Aorta (tissue), 5 donors: ENCODE measurements at places on chromosomes 5 and 9.

GRCh38 chr5:73883646-73884045 is 257.6 kb downstream of the ARHGEF28 start:
- no peak for DNase-seq

DNA sequence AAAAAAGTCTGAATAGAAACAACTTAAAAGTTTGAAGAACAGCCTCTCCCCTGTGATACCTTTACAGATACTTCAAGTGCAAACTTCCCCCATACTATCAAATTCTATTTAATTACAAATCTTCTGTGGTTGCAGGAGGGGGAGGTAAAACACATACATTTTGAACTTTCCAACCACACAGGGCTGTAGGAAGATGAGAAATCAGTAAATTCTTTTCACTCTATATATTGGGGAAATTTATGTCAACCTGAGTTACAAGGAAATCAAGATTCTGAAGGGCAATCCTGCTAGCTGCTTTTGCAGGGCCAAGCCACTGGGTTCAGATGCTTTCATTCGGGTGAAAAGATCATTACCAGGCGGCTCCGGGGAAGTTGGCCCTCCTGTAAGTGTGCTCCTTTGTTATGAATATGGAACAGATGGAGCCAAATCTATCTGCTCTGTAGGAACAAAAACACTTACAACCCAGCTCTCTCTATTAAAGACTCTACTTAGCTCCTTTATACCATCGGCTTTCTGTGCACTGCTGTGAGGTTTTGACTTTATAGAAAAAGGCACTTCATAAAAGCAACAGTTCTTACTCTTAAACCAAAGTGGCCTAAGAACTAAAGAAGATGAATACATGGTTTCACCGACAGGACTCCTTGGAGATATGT is 269.1 kb downstream of the EFNA5 start:
- no peak for DNase-seq

DNA sequence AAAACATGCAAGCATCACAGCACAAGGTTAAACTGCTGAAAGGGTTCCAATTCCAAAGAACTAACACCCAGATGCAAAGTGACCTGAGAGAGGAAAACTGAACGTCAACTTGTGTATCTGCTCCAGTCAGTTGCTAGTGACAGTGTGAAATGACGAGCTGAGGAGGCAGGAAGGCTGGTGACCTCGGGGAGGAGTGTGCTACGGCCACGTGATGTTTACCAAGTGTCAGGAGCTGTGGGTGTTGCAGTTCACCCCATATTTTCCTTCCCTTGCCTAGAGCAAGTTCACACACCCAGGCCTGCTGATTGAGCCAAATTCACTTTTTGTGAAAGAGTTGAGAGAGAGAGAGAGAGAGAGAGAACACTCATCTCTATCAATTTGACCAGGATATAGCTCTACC is 231.6 kb upstream of the ANKH start:
- DNase-seq: no peak

GRCh38 chr5:138843316-138844124 is 31.6 kb downstream of the LRRTM2 start:
- no peak for DNase-seq

GRCh38 chr9:84597131-84597530 is 72.4 kb upstream of the NTRK2 start:
- DNase-seq: no peak

DNA sequence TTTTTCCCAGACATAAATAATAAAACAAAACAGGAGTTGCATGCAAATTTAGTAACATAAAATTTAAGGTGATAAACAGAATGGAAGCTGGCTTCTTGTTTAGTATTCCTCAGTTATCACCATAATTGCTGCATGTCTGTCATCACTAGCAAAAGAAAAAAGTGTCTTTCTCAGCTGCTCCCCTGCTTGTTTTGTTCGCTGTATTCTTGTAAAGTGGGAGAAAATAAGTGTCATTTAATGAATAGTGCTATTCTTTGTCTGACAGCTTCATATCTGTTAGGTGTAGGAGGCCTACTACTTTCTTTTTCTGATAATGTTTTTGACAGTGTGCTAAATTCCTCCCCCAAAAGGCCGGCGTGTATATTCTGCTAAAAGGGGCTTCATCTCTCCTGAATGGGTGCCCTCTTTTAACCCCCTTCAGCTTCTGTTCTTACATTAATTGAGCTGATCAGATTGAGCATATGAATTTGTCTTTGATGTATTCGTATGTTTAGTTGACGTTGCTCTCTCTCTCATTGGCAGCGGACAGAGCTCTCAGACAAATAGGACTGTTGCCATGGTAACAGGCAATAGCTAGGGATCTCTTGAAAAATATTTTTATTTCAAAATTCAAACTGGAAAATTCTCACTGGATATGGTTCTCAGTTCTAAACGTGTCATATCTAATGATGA is 303.8 kb downstream of the KIAA0825 start:
- DNase-seq: no peak

DNA sequence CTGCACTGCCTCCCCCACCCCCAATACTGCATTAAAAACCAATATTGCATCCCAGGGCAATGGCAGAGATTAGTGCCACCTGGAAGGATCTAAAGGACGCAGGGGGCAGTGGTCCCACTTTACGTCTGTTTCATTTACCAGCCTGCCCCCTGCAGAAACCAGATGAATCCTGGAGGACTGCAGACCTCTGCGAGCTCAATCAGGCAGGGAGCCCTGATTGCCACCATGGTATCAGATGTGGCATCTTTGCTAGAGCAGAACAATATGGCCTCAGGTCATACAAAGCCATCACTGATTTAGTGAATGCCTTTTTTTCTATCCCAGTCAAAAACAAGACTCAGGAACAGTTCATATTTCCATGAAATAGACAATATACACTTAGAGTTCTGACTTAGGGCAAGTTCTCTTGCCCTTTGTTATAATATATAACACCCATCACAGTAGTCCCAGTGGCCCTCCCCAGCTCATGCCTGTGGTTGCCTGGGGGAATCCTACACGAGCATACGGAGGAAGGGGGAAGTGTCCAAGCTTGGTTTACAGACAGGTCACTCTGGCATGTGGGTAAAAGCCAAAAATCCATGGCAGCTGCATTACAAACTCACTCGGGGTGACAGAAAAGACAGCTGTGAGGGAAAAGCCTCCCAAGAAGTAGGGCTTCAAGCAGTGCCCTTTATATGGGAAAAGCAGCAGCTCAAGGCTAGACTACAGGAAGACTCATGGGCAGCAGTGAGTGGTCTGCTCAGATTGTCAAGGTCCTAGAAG is 85.1 kb downstream of the MED27 start:
- no peak for DNase-seq

GRCh38 chr5:113172231-113172826 is 195.7 kb downstream of the DCP2 start:
- no peak for DNase-seq

DNA sequence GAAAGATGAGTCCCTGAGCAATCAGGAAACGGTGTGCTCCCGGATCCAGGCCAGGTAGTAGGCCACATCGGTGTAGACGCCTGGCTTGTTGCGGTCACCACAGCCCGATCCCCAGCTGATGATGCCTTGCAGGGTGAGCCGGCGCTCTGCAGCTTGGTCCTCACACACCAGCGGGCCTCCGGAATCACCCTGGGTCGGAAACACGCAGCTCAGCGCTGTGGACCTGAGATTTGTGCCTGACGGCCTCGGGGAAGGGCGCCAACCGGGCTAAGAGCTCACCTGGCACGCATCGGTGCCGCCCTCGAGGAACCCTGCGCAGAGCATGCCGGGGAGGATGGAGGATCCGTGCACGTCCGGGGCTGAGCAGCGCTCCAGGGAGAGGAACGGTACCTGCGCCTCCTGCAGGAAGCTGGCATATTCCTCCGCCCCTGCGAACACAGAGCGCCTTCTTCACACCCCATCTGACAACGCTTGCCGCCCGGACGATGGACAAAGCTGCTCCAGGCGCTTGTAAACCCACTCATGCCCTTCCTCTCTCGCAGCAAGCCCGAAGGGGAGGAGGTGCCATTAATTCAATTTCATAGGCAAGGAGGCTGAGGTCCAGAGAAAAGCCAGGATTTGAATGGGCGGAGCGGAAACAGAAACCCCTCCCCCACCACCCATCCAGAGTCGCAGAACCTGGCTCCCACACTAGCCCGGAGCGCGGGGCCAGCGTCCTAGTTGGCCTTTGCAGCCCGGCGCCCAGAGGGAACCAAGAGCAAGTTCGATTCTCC is 2.0 kb upstream of the PFN3 start:
- DNase-seq: peak; percentile 55

GRCh38 chr9:33498387-33498786 is 24.7 kb upstream of the NOL6 start:
- no peak for DNase-seq

GRCh38 chr5:71757590-71758543 is 38.8 kb downstream of the CARTPT start:
- DNase-seq: peak; percentile 75

- no peak for DNase-seq
Measured at GRCh38 chr5:114524221-114524620, 162.4 kb downstream of the KCNN2 start.

DNA sequence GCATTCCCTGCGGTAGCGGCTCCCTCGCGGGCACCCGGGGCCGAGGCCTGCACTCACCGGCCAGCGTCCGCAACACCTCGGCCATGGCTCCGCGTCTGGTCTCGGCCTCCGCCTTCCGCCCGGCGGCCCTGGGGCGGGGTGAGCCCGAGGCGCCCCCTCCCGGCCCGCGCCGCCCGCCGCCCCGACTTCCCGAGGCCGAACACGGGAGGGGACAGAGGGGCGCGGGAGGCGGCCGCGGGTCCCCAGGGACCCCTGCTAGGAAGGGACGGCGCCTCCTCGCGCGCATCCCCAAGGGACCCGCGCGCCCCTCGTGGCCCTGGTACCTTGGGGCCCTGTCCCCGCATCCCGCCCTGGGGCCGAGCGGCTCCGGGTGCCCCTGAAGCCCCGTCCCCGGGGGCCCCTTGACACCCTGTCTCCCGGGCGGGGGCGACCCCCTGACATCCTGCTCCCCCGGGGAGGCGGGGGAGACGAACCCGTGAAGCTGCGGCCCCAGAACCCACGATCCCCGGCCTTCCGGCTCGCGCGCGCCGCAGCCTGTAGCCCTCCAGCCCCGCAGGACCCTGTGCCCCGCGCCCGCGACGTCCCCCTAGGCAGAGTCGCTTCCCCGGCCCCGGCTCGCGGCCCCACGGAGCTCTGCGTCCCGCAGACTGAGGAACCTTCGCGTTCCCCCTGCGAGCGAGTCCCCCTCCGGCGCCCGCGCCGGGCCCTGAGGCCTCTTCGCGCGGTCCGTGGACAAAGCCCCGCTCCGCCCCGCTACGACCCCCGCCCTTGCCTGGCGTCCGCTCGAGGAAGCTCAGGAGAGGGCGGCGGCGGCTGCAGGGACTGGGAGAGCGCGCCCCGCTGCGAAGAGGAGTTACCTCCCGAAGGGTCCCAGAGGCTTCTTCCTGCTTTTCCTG is at the start of gene ABO:
TSS of gene ABO (minus strand) at position 97 of the 896 bp plus-strand sequence.
- DNase-seq: no peak

DNA sequence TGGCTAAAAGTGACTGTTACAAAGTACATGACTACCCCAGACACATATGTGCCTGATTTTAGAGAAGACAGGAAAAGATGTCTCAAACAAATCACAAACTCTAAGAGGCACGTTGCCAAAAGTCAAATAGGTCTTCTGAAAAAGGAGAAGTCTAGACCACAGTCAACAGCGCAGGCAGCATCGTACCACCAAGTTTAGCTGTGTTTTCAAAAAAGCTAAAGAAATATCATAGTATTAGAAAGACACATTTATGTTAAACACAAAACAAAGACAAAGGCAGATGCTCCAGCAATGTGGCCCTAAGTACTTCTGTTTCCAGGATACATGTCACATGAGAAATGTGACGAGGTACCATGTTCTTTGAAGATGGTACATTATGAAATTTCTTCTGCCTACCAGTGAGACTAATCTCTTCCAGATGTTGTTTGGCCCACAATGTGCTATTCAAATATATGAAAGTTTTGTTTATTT is 43.5 kb downstream of the LPAR1 start:
- DNase-seq: no peak

DNA sequence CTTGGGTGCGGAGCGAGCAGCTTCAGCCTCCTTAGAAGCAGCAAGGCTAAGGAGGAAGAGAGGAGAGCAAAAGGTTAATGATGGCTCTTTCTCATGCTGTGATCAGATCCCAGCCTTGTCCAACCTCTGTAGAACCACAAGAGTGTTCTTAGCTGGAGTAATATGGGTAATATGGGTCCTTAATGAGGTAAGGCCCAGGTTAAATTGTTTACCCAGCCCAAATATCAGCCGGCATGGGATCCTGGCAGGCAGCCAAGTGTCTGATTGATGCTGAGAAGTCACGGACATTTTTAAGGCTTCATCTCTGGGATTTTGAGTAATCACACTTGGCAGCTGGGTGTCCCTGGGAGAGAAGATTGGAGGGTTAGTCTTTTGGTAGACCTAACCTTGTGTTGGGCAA is 32.3 kb downstream of the GLRA1 start:
- no peak for DNase-seq

GRCh38 chr9:76162086-76162730 is 232.0 kb downstream of the RFK start:
- DNase-seq: no peak

DNA sequence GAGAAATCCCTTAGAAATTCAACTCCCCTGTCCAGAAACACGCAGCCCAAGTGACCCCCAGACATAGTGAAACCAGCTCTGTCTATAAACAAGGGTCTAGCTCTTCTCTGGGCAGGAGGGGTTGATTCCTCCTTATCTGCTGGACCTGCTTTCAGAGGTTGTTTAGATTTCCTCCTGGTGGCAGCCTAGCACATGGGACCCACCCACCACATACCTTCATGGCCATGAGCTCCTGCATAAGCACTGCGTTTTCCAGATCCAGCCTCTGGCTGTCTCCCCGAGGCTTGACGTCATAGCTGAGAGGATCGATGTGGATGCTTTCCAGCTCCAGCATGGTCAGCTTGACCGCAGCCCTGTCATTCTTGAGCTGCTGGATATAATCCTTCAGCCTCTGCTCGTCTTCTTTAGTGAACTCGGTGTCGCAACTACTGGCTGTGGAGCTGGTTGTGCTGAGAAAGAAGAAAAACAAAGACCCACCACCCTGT is 77.0 kb downstream of the DCP2 start:
- DNase-seq: no peak

GRCh38 chr5:125756456-125756855 is 666.8 kb upstream of the GRAMD2B start:
- no peak for DNase-seq

DNA sequence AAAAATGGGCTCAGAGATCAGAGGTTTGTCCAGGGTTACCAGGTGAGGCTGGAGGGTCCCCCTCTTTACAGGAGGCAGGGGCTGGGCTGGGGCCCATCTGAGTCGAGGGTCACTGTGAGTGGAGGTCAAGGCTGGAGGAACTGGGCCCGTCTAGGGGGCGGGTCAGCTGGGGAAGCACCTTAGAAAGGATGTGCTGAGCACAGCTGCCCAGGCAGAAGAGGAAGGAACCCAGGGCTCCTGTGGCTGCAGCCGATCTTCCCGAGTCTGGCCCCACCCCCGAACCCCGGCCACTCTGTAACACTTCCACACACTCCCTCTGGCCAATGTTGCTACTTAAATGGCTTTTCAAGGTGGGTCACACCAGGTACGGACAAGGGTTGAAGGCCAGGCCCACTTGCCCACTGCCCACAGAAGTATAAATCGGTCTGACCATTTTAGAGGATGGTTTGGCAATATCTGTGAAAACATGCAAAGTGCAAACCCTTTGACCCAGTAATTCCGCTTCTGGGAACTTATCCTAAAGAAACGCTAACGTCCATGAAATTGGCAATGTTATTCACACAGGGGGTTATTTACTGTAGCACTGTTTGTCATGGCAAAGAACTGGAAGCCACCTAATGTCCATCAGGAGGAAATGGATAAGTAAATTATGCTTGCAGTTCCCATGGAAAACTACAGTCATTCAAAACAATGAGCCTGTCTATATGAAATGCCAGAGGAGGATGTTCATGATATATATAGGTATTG is 30.5 kb upstream of the EEIG1 start:
- peak; percentile 61 for DNase-seq
